ENCODE measurements at places on chromosomes 3 and 15. TPM values are rescaled to one million over a fixed set of nuclear protein-coding genes. Genes with fewer than 3 reads are reported as not detected.

DNA sequence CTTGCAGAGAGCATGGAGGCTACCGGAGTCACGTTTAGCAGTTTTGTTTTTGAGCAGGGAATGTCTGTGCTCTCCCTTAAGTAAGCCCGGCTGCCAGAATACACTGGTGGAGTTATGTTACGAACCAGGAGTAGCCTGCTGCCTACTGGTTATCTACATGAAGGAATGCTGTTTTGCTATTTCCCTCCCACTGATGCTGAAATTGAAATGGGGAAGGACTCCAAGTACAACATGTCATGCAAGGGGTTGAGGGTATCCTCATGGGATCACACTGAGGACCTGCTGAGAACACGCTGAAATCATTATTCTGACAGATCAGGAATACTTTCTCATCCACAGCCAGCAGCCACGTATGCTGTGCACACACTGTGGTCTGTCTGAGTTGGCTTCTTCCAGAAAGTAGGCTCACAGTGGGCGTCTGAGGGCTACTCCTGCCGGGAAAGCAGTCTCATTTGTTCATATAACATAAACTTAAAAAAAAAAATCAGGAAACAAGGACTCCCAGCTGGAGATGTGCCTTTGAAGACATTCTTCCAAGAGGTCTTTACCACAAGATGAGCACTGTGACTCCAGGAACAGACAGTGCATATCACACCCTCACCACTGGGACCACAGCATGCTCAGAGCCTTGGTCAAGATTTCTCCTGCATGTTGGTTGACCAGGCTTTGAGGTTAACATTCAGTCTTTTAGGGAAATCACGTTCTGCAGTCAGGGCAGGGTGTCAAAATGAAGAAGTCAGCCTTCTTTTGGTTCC is 300.4 kb upstream of the RASGRP1 start:
- DNase-seq = no peak

- DNase-seq = peak; percentile 79
These were observed 3.9 kb downstream of the TMIE start for GRCh38 chr3:46705022-46705530.

DNA sequence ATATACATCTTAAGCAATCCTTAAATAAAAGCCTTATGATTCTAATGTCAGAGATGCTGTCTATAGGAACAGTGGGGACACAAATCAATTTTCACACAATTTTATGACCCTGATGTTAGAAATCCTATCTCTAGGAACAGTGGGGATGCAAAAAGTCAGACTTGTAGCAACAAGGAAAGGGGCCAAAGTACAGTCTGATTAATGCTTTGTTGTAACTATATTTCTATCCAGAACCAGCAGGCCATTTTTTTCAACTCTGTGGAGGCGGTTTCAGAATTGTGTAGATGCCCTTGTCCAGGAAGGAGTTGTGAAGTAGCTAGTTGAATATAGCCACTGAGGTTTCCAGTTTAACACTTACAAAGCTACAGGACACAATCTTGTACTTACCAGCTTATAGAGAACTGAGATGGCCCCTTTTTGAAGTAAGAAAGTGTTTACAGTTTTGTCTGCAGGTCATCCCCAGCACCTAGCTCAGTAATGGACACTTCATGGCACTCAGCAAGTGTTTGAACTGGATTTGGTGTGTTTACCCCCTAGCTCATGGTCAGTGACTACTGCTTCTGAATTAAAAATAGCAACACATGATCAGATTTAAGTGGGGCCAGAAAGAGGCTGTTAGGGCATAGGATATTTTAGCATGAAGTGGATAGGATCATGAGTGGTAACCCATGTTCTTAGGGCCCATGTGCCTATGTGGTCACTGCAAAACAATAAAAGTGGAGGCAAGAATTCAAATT is 54.3 kb downstream of the RAB7A start:
- DNase-seq = no peak

DNA sequence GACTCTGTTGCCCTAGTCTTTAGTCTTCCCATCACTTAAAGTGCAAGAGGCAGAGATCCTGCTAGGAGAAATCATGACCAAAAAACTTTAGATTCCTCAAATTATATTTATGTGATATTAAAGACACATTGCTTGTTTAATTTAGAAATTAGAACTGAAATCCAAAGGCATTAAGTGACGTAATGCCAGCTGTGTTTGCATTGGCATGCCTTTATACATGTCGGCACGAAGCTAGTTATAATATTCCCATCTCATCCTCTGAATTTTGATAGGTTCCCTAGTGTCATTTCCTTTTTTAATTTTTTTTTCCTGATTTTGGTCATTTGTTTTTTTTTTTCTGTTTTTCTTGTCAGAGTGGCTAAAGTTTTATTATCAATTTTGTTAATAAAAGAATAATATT is 203.5 kb upstream of the ZBTB20 start:
- no peak for DNase-seq

GRCh38 chr3:56691165-56692000 is 8.3 kb upstream of the TASOR start:
- peak; percentile 25 for DNase-seq

- DNase-seq = no peak
These were observed 359.6 kb downstream of the NTRK3 start for GRCh38 chr15:87896936-87897335.

DNA sequence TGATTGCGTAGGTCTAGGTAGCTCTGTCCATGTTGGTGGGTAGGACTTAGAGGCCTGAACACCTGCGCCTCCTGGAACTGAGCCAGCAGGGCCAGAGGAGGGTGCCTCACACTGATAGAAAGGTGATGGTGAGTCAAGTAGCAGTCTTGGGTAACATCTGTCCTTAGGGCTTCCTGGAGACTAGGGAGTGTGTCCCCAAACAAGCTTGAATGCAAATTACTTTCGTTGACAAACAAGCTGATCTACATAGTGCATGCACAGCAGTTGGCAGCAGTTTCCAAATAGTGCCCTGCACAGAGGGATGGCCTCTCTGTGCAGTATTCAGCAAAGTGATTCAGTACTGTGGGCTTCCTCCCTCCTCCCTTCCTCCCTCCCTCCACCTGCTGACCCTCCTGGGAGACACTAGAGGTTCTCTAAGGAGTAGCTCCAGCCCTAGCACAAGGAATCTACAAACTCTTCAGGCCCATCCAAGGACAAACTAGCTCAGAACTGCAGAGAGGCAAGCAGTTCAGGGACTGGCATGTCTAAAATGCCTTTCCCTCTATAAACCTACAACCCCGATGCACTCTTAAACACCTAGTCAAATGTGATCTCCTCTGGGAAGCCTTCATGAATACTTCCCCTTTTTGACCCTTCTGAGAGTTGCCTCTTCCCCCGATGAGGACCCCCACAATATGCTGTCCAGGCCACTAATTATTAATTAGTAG is 61.0 kb downstream of the TLE3 start:
- peak; percentile 15 for DNase-seq

GRCh38 chr3:132622761-132623160 is 25.7 kb downstream of the ACKR4 start:
- DNase-seq = no peak

GRCh38 chr15:91099616-91099994 is 452 bp upstream of the SV2B start:
- peak; percentile 16 for DNase-seq

The IL20RB gene
- total RNA-seq = 5.5 TPM

The SYNM gene
- 6.0 TPM for total RNA-seq

Data from Caco-2 (cell line).